ENCODE measurements at places on chromosomes 11 and 22.

DNA sequence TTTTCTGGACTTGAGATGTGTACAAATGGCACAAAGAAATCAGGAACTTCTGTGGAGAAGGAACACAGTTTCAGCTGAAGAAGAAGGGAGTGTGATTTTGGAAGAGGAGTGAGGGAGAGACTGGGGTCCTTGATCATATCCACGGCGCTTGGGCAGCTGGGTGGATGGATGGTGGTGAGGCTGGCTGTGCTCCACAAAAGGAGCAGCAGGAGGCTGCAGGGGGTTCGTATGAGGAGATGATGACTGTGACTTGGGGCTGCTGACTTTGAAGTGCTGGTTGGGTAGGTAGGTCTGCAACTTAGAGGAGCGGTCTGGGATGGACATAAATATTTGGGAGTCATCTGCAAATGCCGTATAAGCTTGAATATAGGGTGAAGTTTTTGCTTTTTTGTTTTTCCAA is 1.3 kb upstream of the DCHS1 start:
- no peak for DNase-seq

DNA sequence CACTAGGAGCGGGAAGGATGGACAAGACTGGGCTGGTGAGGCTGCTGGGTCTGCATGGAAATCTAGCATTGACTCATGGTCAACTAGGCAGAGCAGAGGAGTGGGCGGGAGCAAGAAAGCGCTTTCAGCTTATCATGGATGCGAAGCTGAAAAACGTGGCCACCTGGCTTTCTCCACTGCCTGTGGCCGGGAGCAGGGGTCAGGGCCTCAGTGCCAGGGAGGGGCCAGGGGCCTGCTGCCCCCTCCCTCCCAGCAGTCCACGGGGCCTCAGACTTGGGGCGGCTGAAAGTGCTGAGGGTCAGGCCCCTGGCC is 45.5 kb downstream of the ALX4 start:
- no peak for DNase-seq

DNA sequence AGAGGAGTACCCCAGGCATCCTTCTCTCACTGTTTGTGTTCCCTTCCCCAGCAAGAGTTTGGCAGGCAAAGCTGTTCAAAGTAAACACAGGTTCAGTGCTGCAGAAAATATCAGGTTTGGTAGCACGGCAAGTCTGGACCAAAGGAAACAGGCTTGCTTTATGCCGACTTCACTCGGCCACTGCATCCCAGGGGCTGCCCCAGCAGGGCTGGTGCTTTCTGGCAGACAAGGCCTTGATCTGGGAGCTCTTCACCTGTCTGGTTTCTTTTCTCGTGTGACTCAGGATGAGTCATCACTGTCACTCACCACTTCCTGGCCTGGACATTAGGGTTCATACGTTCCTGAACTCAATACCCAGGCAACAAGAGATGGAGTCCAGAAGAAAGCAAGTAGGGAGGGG is 52.6 kb upstream of the NAV2 start:
- DNase-seq: no peak

GRCh38 chr22:20625270-20625669 is 117.9 kb downstream of the MED15 start:
- no peak for DNase-seq

GRCh38 chr11:118067006-118067405 is 9.9 kb upstream of the TMPRSS4 start:
- DNase-seq: no peak

DNA sequence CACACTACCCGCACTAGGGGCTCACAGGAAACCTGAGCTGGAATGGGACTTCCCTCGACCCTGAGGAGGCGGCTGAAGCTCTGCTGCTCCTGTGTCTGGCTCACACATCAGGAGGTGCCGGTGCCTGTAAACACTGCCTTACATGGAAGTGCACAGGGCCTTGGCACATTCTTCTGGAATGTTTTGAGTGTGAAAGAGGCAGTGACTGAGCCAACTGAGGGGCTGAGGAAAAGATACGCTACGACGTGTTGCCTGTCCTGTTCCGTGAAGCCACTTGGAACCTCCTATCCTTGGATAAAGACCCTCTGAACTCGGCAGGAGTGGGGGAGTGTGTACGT is 10.5 kb downstream of the TXN2 start:
- DNase-seq: no peak

- no peak for DNase-seq
Observed at GRCh38 chr11:83681031-83681781, 395.0 kb upstream of the CCDC90B start.

DNA sequence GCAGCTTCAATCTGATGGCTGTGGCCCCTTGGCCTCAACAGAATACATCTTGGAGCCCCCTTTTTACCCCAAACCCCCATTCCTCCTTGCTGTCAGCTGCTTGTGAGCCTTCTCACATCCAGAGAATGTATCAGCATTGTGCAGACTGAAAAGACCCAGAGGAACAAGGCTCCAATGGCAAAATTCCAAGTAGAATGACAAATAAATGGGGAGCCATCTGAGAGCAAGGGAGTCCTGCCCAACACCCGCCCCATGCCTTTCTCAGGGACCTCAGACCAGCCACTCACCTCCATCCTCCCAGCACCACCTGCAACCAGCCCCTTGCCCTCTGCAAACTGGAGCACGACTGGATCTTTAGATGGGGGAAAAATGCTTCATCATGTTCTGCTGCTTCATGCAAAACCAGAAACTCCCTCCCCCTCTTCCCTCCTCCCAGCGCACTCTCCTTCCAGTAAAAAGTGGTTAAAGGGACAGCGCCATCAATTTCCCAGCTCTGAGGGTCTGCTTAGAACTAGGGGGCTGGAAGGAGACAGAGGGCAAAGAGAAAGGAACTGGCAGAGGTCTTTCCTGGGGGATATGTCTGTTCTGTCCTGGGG is 2.2 kb upstream of the NEFH start:
- DNase-seq: no peak
